ENCODE measurements at places on chromosomes 1 and 21.

- no peak for DNase-seq
These were observed 20.5 kb downstream of the SLC19A2 start for GRCh38 chr1:169465281-169465680.

- no peak for DNase-seq
These were observed 71.8 kb upstream of the CSF1 start for GRCh38 chr1:109838838-109839240.

GRCh38 chr1:34409689-34410229 is 233.1 kb downstream of the C1orf94 start:
- no peak for DNase-seq

DNA sequence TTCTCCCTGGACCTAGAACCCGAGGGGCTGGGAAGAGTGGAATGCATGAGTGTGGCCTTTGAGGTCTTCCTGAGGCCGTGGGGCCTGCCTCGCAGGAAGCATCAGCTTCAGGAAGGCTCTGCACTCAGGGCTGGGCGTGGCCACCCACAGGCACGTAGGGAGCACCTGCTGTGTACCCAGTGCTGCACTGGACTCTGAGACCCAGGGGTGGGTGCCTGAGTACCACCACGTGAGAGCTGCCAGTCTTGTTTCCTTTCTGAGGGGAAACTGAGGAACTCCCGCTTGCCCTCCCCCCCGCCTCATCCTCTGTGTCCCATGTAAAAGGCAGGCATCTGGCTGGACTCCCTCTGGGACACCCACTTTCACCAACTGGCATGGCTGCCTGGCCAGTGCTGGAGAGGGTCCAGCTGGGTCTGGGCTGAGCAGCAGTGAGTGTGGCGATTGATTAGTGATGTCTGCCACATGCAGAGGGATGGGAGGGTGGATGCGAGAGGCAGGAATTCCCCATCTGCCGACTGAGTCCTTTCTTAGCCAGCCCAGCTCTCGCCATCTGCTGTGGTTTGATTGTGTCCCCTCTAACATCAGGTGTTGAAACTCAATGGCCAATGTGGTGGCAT is 30.2 kb upstream of the TTC34 start:
- no peak for DNase-seq

GRCh38 chr21:46323227-46323709 is 402 bp downstream of the C21orf58 start:
- DNase-seq, result no peak

- DNase-seq, result no peak
These were observed 183.1 kb downstream of the ZSCAN20 start for GRCh38 chr1:33655496-33655895.

- no peak for DNase-seq
These were observed 39.2 kb downstream of the MX1 start for GRCh38 chr21:41465176-41465781.

GRCh38 chr1:115912116-115912515 is 64.2 kb upstream of the SLC22A15 start:
- DNase-seq, result no peak

DNA sequence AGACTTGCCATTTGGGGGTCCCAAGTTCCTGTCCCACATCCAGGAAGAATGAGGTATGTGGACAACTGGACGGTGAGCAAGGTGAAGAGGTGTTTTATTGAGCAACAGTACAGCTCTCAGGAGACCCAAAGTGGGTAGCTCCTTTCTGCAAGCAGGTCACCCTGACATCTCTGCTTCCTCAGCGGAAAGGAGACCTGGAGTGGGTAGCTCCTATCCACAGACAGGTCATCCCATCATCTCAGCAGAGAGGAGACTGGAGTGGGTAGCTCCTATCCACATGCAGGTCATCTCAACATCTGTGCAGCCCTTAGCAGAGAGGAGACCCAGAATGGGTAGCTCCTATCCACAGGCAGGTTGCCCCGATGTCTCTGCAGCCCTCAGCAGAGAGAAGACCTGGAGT is 13.8 kb upstream of the FNBP1L start:
- no peak for DNase-seq

DNA sequence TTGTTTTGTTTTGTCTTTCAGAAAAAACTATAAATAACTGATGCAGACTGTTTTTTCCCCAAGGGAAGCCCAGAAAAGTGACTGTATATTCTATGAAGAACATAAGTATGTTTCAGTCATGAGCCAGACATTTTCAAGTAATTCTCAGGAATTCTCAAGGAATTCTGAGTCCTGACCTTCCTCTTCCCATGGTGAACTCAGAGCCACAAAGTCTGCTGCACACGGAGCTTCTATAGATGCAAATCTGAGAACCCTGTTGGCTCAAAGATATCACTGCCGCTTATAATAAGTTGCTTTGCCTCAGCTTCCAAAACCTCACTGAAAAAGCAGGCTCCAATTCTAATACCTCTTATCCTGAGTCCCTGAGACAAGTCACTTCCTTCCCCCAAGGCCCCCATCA is 418.5 kb upstream of the RUNX1 start:
- DNase-seq, result no peak

DNA sequence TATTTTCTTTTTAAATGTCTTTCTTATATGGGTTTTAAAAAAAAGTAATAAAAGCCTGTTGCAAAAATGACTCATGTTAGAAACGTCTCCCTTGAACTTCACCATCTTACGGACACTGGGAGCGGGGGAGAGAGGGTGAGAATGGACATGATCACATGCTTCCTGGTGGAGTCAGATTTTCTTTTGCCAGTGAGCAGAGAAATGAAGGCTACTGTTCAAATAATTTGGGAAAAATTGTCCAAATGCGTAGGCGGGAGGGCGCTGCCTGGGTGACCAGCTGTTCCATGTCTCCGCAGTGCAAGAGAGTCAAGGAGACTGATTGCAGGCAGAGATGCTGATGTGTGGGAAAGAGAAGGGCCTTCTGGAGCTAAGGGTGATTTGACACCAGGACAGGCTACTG is 23.1 kb downstream of the EIF2D start:
- no peak for DNase-seq

DNA sequence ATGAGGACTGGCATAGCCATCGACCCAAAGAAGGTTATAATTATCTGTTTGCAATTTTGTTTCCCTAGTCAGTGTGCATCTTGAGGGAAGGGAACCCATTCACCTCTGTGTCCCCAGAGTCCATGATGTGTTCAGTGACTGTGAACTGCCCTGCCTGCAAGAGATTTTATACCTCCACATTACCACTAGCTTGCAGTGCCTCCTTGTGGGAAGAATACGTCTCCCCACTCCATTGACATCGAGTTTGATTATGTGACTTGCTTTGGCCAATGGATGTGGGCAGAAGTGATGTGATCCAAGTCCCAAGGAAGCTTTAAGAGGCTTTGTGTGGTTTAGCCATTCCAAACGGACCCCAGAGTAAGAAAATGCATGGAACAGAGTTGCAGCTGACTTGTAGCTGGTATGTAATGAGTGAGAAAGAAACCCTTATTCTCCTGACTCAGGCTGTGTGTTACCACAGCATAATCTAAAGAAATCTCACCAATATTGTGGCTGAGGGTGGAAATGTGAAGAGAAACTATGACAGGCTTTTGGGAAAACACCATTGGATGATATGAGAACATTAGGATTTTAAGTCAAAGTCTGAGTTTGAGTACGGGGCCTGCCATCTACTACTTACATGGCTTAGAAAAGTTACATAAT is 47.8 kb upstream of the NRDC start:
- no peak for DNase-seq

- DNase-seq, result peak; percentile 47
These were observed 157.7 kb downstream of the TRIM33 start for GRCh38 chr1:114353262-114353661.

- DNase-seq, result no peak
These were observed 1198.9 kb downstream of the PLA2G4A start for GRCh38 chr1:188027613-188028012.

DNA sequence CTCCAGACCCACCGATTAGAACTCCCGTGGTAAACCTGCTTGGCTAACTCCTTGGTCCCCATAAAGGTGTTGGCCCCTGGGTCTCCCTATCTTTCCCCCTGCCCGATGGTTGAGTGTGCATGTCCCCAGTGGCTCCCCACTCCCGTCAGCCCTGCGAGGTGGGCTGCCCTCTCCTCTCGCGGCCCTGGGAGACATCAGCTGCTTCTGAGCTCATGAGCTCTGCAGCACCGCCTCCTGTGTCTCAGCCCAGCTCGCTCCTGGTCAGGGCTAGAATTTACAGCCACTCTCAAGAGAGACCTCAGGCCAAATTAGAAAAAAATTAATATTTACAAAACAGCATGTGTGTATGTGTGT is 15.9 kb upstream of the ZBTB21 start:
- DNase-seq, result no peak

DNA sequence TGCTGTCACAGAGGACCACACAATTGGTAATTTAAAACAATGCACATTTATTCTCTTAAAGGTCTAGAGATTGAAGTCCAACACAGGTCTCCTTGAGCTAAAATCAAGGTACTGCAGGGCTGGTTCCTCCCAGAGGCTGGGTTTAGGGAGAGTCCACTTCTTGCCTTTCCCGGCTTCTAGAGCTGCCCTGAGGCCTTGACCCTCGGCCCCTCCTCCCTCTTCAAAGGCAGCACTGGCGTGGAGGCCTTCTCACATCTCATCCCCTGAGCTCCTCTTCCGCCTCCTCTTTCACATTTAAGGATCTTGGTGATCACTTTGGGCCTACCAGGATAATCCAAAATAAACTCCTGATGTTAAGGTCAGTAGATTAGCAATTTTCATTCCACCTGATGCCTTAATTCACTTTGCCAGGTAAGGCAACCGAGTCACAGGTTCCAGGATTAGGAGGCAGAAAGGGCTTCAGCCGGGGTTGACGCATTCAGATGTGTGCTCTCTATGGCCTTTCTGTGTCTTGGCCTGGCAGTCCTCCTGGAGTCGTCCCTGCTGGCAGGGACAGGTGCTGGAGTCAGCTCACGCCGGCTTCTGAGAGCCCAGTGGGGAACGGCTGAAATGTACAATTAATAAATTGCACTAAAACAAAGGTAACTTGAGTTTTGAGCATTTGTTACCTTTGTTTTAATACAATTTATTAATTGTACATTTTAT is 61.2 kb upstream of the ABCG1 start:
- no peak for DNase-seq

DNA sequence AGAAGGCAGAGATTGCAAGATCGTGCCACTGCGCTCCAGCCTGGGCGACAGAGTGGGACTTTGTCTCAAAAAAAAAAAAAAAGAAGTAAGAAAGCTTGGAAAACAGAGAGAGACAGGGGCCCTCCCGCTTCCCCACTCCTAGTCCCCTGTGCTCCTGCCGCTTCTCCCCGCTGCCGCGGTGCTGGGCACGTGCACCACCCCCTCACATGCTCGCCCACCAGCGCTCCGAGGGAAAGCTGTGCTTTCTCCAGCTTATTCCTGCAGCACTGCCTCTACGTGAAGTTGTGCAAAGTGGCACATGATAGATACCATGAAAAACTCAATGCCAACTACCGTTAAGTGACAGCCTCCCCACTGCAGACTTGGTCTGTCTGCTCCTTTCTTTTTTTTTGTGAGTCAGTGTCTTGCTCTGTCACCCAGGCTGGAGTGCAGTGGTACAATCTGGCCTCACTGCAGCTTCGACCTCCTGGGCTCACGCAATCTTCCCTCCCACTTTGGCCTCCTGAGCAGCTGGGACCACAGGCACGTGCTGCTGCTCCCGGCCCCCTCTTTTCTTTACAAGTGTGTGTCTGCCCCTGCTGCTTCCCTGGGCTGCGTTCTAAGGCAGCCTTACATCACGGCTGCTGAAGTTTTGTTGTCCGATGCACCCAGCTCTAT is 15.4 kb downstream of the SLX9 start:
- no peak for DNase-seq

GRCh38 chr1:54551891-54552290 is 3.9 kb downstream of the ACOT11 start:
- no peak for DNase-seq

- DNase-seq, result no peak
These were observed 19.6 kb upstream of the DMRTB1 start for GRCh38 chr1:53439337-53440207.

DNA sequence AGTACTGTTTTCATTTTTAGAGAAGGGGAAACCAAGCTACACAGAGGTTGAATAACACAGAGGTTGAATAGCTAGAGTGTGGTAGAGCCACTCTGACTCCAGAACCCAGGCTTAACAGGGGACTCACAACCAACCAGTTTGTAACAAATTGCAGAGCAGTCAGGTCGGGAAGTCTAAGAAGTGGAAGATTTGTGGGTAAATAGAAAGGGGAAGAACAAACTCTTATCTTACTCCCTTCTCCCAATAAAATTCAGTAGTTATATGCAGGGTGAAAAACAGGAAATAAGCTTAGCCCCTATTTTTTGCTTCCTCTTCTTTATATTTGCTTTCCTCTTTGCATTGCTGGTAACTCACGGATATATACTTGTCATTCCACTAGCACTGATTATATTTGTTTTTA is 23.2 kb downstream of the CDC42 start:
- no peak for DNase-seq

GRCh38 chr1:72997041-72997440 is 714.7 kb upstream of the NEGR1 start:
- no peak for DNase-seq

- DNase-seq, result no peak
These were observed 115.1 kb downstream of the SPATA6 start for GRCh38 chr1:48356901-48357300.

DNA sequence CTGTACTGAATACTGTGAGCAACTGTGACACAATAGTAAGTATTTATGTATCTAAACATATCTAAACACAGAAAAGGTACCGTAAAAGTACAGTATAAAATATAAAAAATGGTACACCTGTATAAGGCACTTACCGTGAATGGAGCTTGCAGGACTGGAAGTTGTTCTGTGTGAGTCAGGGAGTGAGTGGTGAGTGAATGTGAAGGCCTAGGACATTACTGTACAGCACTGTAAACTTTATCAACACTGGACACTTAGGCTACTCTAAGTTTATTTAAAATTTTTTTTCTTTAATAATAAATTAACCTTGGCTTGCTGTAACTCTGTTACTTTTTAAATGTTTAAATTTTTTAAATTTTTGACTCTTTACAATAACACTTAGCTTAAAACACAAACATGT is 24.5 kb upstream of the SHCBP1L start:
- DNase-seq, result no peak

- DNase-seq, result no peak
These were observed 26.0 kb downstream of the ROR1 start for GRCh38 chr1:63799820-63800219.

- no peak for DNase-seq
These were observed 165.8 kb upstream of the RAB4A start for GRCh38 chr1:229105109-229105508.

GRCh38 chr1:225754940-225755641 is 22.5 kb upstream of the SRP9 start:
- DNase-seq, result no peak

DNA sequence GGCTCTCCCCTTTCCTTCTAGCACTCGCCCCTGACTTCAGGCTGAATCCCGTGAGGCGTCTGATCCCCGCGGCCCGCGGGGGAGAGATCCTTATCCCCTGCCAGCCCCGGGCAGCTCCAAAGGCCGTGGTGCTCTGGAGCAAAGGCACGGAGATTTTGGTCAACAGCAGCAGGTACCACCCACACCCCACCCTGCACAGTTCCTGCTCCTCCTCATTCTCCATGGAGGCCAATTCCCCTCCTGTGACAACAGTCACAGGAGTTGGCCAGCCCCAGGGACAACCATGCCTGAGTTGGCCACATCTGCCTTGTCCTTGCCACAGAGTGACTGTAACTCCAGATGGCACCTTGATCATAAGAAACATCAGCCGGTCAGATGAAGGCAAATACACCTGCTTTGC is 20.0 kb downstream of the TMEM81 start:
- no peak for DNase-seq

- DNase-seq, result peak; percentile 37
These were observed 31.1 kb upstream of the HSD3B1 start for GRCh38 chr1:119475866-119476439.

- DNase-seq, result no peak
These were observed 2.4 kb downstream of the QSOX1 start for GRCh38 chr1:180157108-180157507.
